ENCODE measurements at places on chromosomes 2 and 18.

DNA sequence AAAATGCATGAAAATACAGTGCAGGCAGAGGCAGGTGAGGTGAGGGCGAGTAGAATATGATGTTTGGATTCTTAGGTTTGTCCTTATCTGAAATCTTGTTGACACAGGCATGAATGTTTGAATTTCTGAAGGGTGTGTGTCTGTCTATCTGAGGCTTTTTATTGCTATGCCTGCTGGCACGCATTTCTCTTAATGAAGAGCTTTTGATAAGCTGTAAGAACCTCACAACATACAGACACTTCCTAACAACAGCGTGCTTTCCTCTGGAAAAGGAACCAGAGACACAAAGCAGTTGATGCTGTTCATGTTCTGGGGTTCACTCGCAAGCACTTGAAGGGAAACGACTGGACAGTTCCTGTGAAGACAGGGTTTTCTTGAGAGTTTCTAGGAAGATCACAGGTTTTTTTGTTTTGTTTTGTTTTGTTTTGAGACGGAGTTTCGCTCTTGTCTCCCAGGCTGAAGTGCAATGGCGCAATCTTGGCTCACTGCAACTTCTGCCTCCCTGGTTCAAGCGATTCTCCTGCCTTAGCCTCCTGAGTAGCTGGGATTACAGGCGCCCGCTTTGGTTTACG, 33.3 kb upstream of the CABLES1 start:
- DNase-seq: no peak

GRCh38 chr2:65374999-65375398, 57.4 kb downstream of the SPRED2 start:
- DNase-seq: no peak

GRCh38 chr2:46056541-46056940, 240.7 kb upstream of the EPAS1 start:
- DNase-seq: no peak

DNA sequence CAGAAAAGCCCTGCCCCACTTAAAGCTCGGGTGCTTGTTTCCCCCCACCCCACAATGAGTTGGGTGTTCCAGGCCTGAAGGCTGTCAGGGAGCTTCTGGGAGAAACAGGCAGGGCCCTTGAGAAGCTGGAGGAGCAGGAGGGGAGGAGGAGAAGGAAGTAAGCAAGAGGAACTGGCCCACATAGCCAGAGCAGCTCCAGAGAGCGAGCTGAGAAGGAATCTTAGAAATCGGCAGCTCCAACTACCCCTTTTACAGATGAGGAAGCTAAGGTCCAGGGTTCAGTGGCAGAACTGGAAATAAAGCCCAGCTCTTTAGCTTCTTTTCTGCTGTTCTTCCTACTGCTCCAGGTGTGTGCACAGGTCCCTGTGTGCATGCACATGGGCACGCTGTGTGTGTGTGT, 12.7 kb upstream of the KCNK3 start:
- no peak for DNase-seq

- DNase-seq: no peak
Observed at GRCh38 chr2:105323111-105323510, 6.4 kb downstream of the TGFBRAP1 start.

DNA sequence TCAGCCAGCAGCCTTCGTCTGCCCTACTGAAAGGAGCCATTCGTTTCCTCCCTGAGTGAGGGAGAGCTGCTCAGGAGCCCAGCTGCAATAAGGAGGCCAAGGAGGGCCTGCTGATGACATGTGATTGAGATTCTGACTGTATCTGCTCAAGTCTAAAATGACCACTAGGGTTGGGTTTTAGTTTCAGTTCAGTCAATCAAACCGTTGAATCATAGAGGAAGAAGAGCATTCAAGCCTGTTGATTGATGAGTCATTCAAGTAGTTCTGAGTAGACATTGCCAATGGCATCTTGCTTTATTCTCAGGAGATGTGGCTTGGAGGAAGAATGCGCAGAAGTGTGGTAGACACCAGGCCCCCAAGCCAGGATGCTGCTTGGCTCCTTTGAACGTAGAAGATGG, 19.9 kb upstream of the BCL2L11 start:
- no peak for DNase-seq

GRCh38 chr2:189115126-189115525, 64.4 kb downstream of the COL5A2 start:
- DNase-seq: no peak

DNA sequence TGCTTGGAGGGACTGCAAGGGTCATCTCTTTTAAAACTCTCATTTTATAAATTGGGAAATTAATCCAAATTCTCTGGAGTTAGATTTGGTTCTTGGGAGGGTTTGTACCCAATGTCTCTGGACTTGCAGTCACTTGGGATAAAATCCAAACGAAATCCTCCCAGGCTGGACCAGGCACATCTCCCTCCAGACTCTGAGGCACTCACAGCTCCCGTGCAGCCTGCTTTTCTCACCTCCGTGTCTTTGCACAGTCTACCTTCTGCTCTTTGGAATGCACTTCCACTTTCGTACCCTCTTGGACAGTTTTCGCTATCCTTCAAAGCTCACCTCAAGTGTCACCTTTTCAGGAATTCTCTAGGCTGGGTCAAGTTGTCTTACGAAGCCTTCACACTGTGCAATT, 166.3 kb downstream of the MYCN start:
- DNase-seq: no peak

- DNase-seq: no peak
Observed at GRCh38 chr2:149587950-149588487, 444 bp upstream of the MMADHC start.

DNA sequence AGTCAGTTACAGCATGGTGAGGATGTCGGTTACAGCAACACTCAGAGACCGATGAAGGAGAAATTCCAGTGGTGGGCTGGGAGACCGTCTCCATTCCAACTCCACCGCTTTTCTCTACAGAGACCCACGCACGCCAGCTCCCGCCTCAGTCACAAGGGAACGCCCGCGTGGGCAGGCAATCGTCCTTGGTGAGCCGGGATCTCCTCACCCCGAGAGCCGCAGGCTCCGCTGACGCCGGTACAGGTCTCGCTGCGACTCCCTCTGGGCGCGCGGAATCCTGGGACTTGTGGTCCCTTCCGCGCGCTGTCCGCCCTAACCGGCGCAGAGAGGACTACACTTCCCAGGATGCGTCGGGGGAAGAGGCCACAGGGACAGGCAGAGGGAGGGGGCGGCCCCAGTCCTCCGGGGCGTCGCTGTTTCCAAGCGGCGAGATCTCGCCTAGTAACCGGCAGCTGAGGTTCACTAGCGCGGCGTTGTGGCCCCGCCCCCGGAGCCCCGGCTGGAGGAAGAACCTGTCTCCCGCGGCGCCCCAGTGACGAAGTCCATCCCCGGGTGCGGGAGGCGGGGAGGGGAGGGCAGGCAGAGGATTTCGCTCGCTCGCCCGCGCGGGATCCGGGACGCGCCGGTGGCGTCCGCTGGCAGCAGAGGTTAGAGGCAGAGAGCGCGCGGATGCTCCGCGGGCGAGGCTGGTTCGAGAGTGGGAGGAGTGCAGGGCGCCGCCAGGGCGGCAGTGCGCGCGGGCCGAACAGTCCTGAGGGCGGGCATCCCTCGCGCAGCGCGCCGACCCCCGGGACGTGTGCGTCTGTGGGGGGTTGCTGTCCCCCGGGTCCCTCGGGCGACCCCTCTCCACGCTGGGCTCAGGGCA, at the start of gene EML6:
Gene EML6, plus strand, starts transcription at position 532 of the 865 bp plus-strand sequence. CDS start 1,400 bp downstream, outside the sequence.
- peak; percentile 98 for DNase-seq

- DNase-seq: no peak
Observed at GRCh38 chr2:88561646-88562388, 65.4 kb downstream of the EIF2AK3 start.

- no peak for DNase-seq
Observed at GRCh38 chr18:36441426-36442240, 144.1 kb downstream of the FHOD3 start.

- DNase-seq: no peak
Observed at GRCh38 chr2:145287736-145288135, 767.8 kb upstream of the ZEB2 start.

GRCh38 chr2:203565076-203565475, 30.0 kb upstream of the RAPH1 start:
- DNase-seq: no peak

DNA sequence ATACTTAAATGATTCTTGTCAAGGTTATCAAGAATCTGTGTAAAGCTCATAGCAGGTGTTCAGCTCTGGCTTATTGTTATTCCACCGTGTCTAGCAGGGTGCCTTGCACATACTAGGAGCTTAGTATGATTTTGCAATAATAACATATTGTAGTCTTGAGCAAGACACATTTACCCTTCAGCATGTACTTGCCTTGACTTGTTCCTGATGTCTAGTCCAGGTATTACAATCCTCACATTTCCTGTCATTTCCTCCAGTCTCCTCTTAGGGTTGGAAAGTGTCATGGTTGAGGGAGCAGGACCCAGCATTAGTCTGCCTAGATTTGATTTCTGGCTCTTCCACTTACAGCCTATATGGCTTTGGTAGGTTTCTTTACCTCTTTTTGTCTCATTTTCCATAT, 246.1 kb downstream of the RAD51AP2 start:
- DNase-seq: no peak

GRCh38 chr2:61288070-61288841, 126.3 kb downstream of the C2orf74 start:
- no peak for DNase-seq

GRCh38 chr2:84969511-84970209, 1.3 kb upstream of the KCMF1 start:
- DNase-seq: peak; percentile 22

DNA sequence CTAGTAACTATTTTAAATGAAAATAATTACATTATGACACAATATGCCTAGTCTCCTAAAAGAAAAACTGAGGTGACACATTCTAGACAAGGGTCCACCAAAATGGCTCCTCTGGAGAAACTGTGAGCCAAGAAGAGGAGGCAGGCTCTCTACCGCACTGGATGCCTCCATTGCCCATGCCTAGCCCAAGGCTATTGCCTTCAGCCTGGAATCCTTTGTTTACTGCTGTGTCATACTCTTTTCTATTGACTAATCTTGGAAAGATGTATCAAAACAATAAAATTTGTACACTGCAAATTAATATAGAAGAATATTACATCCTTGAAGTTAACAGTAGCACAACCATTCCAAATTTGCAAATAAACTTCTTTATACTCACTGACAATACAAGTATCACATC, 167.1 kb downstream of the RAB3GAP1 start:
- DNase-seq: no peak

DNA sequence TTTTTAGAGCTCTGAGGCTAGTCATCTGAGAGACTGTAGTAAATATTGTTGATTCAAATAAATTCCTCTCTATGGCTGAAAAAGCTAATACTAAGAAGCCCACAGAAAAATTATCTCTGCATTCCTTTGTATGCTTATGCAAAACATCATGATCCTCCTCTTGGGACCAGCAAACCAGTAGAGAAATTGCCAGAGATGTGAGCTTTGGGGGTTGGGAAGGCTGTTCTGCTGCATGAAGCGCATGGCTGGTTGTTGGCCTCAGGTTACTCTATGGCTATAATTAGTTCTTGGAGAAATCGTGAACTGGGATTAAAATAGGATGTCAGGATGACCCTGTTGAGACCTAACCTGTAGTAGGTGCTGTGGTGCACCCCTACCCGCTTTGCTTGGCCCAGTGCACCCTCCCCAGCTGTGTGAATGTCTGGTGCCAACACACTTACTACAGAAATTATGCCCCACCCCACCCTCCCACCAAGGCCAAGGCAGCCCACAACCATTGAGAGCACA, 35.5 kb upstream of the C1D start:
- no peak for DNase-seq

DNA sequence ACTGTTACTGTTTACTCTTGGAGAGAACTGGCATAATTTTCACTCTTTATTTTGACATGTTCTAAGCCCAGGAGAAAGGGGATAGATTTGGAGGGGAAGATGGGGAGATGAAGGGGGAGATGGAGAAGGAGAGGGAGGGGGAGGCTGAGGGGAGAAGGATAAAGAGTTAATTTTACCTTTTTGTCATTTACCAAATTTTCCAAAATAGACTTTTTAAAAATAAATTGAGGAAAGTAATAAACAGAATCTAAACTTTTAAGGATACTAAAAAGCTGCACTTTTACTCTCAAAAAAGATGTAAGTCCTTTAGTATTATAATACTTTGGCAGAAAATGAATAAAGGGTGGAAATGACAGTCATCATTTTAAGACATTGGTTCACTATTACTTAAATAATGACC, 12.3 kb downstream of the MMADHC start:
- no peak for DNase-seq

DNA sequence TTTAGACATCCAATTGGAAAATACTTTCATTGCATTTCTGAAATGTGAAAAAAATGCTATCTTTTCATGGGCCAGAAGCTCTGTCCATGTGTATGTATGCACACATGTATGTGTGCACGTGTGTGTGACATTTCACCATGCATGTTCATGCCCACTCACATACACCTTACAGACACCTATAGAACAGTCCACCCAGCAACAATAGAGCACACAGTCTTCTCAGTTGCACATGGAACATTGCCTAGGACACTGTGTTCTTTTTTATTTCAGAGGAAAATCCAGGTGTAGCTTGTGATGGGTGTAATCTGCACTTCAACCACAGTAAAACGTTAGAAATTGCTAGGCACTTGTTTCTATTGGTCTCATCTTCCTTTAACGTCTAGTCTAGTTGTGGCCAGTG, 114.8 kb upstream of the RGPD4 start:
- no peak for DNase-seq

GRCh38 chr2:120348134-120348736, 2.3 kb downstream of the INHBB start:
- DNase-seq: no peak

- DNase-seq: no peak
Observed at GRCh38 chr18:57148263-57148662, 1.4 kb downstream of the BOD1L2 start.

GRCh38 chr2:61620244-61621159, 82.3 kb upstream of the XPO1 start:
- no peak for DNase-seq

GRCh38 chr2:197264332-197264731, 46.2 kb downstream of the ANKRD44 start:
- no peak for DNase-seq

DNA sequence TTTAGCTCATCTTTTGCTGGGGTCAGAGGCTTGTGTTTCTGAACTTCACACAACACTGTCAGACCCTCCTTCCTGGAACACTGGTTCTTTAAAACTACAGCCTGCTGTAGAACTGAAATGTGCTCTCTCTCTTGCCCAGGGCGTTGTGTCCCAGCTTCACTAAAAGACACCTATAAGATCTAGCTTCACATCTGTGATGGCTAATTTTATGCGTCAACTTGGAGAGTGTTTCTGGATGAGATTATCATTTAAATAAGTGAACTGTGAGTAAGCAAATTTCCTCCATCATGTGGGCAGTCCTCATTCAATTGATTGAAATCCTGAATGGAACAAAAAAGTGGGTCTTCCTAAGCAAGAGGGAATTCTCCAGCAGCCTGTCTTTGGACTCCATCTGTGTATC, 140.3 kb downstream of the OSR1 start:
- no peak for DNase-seq

- peak; percentile 6 for DNase-seq
Observed at GRCh38 chr18:8045884-8046281, 478.8 kb downstream of the PTPRM start.

GRCh38 chr2:99988599-99988998, 153.8 kb downstream of the AFF3 start:
- no peak for DNase-seq
